Panc1 (cell line): ENCODE measurements at places on chromosomes 11 and 22.

DNA sequence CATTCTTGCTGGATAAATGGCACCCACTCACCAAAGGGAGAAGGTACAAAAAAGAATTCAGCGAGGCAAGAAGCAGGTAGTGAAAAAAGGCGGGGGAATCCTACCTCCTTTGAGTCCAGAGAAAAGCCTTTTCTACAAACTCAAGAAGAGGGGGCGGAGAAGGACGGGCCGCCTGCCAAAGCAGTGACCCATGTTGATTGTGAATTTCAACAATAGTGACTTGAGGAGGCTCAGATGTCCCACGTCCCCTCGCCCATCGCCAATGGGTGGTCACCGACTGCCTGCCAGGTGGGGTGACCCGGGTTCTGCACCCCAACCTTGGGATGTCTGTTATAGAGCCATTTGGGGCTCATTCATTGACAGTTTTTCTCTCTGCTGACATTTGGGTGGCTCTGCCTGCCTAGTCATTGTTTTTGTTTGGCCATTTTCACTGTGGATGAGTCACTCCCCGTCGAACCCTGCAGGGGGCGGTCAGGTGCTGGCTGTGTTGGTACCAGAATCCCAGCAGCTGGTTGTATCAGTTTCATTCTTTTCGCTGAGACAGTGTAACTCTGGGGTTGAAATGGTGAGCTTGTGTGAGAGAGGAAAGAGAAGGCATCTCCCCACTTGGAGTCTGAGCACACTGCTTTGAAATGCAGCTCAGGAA, 163.4 kb upstream of the NCAM1 start:
- peak; percentile 18 for DNase-seq

DNA sequence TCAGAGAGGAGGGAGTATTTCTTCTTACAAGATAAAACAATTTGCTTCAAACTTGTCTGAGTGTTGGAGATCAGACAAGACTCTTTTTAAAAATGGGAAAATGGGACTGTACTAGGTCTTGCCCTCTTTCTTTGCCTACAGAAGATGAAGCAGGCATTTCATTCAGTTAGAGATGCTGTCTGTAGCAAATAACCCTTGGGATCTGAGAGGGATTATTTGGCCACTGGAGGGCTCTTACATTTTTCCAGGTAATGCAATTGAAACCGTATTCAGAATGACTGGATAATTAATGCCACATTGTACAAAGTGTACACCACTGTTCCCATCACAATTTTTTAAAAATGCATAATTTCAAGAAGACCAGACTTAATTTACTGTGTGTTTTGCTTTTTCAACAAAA, 258.5 kb upstream of the KIRREL3 start:
- DNase-seq: no peak

DNA sequence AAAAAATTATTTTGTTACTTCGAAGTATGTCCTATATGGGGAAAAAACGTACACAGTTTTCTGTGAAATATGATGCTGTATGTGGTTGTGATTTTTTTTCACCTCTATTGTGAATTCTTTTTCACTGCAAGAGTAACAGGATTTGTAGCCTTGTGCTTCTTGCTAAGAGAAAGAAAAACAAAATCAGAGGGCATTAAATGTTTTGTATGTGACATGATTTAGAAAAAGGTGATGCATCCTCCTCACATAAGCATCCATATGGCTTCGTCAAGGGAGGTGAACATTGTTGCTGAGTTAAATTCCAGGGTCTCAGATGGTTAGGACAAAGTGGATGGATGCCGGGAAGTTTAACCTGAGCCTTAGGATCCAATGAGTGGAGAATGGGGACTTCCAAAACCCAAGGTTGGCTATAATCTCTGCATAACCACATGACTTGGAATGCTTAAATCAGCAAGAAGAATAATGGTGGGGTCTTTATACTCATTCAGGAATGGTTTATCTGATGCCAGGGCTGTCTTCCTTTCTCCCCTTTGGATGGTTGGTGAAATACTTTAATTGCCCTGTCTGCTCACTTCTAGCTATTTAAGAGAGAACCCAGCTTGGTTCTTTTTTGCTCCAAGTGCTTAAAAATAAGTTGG, 38.3 kb downstream of the EHF start:
- no peak for DNase-seq

- DNase-seq: no peak
These were observed 125.6 kb downstream of the BRD1 start for GRCh38 chr22:49702068-49702397.

DNA sequence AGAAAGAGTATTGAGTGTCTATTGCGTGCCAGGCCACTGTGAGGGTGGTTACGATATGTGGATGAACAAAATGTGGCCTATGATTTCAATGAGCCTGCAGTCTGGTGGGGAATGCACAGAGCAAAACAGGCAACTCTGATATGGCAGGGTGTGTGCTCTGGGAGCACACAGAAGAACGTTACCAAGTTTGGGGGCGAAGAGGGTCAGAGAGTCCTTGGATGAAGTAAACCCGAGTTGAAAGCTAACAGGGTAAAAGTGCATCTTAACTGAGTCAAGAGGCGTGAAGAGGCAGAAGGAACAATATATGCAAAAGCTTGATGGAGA, 258 bp downstream of the CFAP68 start:
- no peak for DNase-seq

DNA sequence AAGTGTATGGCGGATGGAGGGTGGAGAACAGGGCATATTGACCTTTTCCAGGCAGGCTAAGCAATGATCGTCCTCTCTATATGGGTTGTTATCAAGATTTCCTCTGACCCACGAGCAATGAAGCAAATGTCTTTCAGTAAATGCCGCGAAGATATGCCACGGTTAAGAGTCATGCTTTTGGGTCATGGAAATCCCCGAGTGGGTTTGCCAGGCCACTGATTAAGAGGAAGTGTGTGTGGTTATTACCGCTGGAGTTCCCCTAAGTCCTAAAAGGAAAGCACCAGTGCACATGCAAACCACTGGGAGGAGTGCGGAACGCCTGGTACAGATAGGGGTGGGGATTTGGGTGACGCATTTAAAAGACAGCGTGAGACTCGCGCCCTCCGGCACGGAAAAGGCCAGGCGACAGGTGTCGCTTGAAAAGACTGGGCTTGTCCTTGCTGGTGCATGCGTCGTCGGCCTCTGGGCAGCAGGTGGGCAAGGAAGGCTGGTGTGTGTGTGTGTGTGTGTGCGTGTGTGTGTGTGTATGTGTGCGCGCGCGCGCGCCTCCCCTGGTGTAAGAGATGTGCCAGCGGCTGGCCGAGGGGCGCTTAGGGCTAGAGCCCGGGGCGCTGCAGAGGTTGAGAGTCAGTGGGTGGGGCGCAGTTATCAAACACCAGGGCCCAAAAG, at the start of gene BIRC3:
Gene BIRC3 (plus strand): TSS at position 386 of the 669 bp plus-strand sequence. CDS start 7,026 bp downstream, outside the sequence.
- DNase-seq: peak; percentile 97

- DNase-seq: no peak
These were observed 7.7 kb downstream of the SPA17 start for GRCh38 chr11:124681421-124681820.

DNA sequence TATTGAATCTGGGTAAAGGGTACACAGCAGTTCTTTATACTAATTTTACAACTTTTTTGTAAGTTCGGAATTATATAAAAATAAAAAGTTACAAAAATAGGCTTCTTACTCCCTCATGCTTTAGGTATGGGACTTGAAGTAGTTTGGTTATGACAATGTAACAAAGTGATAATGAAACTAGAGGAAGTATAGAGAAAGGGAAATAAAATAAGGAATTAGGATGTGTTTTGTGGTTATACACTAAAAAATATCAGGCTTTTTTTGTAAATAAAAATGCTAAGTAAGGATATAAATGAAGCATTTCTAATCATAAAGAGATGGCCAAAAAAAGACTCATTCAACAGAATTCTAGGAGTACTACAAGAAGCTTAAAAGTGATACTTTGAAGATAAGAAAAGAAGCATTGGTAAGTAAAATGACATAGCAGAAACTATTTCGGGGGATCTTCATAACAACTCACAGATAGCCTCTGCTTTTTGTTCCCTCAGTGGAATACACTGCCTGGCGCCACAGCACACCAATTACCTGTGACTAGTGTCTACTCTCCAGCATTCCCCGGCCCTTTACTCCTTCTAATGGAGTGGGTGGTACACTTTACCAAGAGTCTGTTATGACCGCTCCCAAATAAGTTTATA, 322.7 kb upstream of the PITPNB start:
- DNase-seq: no peak

DNA sequence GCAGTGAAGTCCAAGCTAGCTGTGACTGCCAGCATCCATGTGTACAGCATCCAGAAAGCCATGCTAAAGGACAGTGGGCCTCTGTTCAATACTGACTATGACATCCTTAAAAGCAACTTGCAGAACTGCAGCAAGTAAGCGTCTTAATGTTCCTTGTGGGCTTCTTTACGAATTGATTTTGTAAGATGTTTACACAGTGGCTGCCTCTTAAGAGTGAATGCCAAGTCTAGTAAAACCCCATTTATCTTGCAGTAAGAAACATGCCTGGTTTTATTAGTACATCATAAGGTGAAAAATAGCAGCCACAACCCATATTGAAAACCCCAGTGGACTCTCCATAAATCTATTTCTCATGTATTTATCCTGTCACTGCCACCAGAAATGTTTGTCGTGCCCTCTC, 20.5 kb downstream of the POLD3 start:
- DNase-seq: no peak
